ENCODE measurements at places on chromosomes 16 and 17.

DNA sequence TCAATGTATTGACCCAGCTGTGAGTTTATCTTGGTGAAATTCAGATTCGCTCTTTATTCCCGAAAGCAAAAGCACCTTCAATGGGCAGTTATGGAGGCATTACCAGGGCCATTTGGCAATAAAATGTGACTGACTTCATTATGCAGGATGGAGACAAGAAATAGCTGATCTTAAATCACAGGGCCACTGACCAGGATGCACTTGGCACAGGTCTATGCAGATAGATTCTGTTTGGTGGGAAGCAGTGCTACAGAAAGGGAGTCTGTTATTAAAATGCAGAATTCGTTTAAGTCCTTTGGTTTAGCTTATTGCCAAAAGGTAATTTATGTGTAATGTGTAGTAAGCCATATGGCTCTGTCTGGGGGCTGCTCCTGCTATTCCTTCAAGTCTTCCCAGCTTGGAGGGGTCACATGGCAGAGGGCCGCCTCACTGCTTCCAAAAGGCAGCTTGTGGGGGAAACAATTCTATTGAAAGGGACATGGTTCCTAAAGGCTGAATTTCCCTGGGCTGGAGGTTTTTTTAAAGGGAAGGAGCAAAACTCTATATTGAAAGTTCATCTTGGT is 239.8 kb downstream of the HS3ST4 start:
- DNase-seq = no peak

DNA sequence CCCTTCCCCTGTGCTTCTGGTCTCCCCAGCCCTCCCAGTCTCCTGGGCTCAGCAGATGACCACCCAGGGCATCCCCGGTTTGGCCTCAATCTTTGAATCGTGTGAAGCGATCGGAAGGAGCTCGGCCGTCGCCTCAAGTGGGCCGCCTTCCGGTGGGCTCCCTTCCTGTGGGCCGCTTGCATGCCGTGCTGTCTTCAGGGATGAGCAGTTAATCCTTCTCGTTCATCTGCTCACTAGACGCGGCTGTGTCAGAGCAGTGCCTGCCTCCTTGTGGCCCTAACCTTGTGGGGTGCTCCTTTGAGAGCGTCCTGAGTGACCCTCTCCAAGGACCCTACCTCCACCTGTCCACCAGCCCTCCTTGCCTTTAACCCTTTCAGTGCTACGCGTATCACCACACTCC is 40.4 kb downstream of the BAIAP2 start:
- no peak for DNase-seq

- no peak for DNase-seq
Observed at GRCh38 chr16:30076276-30076791, 540 bp downstream of the PPP4C start.

- no peak for DNase-seq
Observed at GRCh38 chr17:78908426-78908825, 5.4 kb upstream of the CEP295NL start.

DNA sequence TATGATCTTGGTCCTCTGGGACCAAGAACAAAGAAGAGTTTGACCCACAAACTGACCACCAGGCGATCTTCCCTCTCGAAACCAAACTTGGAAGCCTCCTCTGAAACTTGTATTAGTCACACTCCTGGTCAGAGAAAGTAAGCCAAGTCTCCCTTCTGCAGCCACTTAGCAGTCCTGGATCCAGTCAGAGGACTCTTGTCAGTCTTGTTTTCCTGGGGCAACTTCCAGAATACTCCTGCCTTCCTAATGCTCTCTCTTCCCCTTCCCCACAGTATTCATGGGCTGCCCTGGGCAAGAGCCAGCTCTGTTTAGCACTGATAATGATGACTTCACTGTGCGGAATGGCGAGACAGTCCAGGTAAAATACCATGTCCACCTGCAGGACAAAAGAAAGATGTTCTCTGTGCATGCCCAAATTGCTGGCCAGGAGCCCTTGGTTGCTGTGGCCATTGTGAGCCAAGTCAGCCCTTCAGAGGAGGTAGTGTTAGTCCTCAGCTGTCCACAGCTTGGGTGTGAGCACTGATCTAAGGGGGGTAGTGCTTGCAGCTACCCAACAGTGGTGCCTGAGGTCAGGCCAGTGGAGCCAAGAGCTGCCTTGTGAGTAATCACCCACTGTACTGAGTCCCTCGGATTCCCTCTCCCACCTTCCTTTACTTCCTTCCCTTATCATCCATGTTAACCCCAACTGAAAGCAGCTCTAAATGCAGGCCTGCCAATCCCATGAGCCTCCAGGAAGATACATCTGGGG is 31.2 kb downstream of the CDH3 start:
- DNase-seq = no peak
